ENCODE measurements at places on chromosomes 4 and X.

- no peak for DNase-seq
Measured at GRCh38 chr4:140837736-140838135, 81.6 kb upstream of the TBC1D9 start.

GRCh38 chrX:23832721-23833120, 49.7 kb downstream of the SAT1 start:
- no peak for DNase-seq

- DNase-seq: no peak
Measured at GRCh38 chrX:17703201-17703600, 34.1 kb upstream of the SCML1 start.

DNA sequence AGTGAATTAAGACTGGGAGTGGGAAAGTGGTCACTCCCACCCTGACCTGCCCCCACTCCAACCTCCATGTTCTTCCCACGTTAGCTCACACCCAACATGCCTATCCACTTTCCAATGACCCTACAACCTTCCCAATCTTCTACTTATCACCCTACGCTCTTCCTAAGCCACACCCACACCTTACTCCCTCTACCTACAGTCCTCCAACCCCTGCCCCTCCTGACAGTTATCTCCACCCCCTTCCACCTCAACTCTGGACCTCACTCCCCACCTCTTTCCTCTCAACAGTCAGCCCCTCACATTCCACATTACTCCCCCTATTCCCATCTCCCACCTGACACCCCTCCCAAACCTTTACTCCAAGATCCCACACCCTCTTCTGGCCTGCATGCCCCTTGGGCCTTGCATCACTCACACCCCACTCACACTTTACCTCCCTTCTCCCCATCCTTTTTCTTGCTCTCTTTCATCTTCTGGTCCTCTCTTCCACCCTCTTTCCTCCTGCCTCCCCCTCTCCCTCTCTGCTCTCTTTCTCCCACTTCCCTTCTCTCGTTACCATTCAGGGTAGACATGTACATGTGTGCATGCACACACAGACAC, 6.9 kb downstream of the NALF2 start:
- DNase-seq: no peak

DNA sequence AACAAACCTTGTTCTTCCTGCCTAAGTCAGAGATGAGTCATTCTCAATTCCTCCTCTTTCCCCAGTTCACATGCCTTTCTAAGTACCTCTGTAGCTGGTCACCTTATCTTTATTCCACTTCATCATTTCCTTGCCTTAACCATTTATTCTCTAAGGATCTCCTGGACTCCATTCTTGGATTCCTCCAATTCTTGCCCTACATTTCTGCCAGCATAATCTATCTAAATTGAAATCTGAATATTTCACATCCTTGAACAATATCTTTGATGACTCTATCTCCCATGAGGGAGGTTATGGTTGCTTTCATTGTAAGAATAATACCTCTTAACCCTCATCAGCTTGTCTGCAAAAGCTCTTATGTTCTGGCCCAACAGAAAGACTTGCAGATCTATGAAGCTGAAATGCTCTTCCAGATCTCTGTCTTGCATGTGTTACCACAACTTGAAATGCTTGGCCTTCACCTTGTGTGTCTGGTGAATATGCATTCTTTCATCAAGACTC, 28.6 kb upstream of the PDE5A start:
- no peak for DNase-seq

DNA sequence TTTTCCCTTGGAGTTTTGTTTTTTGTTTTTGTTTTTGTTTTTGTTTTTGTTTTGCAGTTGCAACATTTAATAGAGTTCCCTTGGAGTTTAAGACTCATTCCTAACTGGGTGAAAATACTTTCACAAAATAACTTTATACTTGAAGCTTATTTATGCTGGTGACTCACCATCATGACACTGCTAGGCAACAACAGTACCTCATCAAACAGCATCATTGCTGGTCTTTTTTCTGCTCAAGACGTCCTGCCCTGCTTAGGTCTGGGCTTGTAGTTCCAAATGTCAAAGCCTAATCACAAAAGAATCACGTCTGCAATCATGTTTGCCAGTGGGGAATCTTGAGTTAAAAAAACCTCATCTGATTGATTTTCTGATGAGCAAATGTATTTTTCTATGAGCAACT, 105.7 kb upstream of the PRPS2 start:
- DNase-seq: no peak

DNA sequence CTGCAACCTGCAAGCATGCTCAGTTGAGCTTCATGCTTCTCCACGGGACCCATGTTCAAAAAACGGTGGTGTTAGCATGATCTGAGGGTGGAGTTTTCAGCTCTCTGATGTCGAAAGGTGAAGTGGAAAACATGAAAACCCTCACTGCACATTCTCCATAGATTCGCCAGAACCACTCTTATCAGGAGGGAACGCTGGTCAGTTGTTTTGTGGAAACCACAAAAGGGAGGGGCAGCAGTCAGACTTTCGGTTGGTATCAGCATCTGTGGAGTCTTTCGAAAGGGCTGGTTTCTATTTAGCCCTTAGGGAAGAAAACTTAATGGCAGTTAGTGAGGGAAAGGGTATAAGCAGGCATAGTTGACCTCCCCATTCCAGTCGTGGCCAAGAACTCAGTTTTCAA, 12.6 kb downstream of the PPA2 start:
- DNase-seq: no peak

DNA sequence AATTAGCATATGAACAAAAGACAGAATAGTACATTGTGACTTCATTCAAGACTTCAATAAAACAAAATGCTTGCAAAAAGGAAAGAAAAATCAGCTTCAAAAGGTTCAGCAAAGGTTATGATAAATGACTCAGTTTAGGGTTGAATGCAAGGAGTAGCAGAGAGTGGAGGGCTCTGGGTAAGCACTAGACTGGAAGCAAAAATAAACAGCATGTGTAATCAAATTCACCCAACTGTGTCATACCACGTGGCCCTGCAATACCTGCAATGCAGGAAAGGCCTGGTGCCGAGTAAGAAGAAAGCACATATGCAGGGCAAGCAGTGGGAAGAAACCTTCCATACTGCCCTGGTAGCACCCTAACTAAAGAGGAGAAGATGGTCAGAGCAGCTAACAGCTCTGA, 88.7 kb downstream of the ATP11C start:
- DNase-seq: no peak

DNA sequence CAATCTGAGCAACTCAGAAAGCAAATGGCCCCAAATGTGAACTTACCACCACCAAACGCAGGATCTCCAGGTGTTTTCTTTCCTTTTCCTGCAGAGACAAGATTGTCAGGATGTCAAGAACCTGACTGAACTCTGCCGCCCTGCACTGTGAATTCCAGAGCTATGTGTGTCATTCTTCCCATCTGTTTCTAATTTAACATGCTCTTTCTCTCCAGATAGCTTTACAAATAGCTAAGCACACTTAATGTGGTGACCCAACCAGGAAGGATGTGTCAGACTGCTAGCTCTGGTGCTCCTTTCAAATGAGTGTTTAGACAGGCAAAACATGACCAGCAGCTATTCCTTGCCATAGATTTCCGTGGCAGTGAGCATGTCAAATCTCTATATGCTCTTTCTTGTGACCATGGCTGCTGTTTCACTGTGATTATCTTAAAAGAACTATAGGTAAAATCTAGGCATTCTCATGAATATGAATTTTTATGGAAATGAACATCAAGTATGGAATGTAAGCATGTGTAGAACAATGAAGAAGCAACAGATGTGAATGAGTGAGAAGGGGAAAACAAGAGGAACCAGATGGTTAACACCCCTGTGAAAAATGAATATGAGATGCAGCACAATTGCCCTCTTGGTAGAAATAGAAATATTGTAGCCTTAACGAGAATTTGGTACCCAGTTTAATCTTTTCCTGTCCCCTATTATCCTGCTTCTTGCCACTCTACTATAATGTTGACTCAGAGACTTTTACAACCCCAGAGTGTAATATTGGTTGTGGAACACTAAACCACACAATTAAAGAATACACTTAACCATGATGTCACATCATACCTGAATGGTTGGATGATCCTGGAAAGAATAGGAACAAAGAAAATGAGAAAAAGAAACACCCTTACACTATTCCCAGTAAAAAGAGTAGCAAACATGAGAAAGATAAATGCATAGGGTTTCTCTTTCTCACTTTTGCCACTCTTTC, 247.8 kb upstream of the DKK2 start:
- DNase-seq: no peak

DNA sequence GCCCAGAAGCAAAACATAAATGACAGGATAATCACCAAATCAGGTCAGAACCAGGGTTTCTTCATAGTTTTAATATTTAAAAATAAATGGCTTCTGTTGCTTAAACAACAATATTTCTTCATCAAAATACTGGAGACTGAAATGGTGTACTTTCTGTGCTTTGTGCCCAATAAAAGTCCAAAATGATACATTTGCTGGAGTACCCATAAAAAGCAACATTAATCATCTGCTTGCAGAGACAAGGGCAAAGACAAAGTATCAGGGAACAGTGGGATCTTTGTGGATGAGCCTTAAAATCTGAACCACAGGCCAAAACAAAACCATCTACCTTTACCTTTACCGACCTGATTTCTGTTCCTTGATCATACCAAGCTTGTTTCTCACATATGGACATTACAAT, 683.9 kb upstream of the ATOH1 start:
- DNase-seq: no peak

- no peak for DNase-seq
Measured at GRCh38 chr4:6359536-6360308, 90.1 kb downstream of the WFS1 start.

DNA sequence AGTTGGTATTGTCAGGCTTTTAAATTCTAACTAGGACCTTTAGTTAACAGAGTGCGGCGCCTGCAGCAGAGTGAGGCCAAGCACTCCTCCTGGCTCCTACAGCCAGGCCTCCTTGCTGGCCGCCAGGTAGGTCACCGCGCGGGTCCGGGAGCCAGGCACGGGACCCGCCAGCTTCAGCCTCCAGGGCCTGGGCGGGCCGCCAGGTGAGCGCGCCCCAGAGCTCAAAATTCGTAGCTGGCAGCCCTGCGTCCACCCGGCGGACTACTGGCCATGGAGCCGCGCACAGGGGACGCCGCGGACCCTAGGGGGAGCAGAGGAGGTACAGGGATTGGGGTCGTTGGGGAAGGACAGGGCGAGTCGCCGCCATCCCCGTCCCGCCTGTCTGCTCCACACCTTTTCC, at the start of gene MAGIX:
TSS of gene MAGIX (plus strand) at position 139 of the 400 bp plus-strand sequence. CDS start at position 271, 132 bp downstream.
- DNase-seq: no peak

DNA sequence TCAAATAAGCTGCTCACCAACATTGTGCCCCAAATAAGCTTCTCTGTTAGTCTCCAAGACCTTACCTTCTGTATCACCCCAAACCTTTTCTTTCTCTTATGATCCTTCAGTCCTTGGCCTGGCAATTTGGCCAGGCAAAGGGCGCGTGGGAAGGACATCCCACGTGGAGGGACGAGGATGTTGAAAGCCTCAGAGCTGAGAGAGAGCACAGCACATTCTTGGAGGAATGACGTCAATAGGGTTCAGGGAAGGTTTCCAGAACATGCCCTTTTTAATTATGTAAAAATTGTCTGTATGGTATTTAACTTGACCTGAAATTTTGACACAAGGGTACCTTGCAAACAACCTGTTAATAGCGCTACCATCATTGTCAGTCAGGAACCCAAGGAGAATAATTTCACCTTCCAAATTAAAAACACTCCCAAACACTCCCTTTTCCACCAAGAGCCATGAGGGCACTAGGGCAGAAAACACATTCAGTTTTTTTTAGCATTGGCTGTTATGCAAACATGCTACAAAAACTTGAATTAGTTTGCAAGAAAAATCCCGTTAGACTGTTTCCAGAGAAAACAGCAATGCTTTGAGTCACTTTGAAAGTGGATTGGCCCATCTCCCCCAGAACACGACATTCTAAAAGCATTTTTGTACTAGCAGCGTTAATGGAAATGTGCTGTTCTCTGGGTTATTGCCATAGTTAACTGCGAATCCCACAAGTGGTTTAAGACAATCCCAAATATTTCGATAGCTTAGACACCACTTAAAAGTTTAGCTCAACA, 183.2 kb upstream of the PUDP start:
- no peak for DNase-seq

GRCh38 chr4:187732524-187732923, 263.0 kb upstream of the ZFP42 start:
- no peak for DNase-seq

- no peak for DNase-seq
Measured at GRCh38 chr4:80903020-80903419, 127.5 kb upstream of the BMP3 start.

- DNase-seq: no peak
Measured at GRCh38 chr4:109957227-109957626, 44.5 kb downstream of the EGF start.

DNA sequence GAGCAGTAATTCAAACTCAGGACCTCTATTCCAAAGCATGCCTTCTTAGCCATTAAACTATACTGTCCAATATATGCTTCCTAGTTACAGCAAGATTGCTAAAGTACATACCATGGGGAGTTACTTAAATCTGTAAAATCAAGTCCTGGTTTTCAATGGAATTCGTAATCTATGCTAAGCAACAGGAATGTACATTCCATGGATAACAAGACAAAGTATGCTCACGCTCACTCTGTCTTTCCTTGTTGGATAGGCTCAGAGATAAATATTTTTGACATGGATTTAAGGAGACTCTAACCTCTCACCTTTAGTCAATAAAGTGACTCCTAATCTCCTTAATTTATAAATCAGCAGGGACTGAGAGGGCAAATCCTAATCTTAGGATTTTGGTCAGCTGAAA, 47.3 kb upstream of the STK26 start:
- no peak for DNase-seq

DNA sequence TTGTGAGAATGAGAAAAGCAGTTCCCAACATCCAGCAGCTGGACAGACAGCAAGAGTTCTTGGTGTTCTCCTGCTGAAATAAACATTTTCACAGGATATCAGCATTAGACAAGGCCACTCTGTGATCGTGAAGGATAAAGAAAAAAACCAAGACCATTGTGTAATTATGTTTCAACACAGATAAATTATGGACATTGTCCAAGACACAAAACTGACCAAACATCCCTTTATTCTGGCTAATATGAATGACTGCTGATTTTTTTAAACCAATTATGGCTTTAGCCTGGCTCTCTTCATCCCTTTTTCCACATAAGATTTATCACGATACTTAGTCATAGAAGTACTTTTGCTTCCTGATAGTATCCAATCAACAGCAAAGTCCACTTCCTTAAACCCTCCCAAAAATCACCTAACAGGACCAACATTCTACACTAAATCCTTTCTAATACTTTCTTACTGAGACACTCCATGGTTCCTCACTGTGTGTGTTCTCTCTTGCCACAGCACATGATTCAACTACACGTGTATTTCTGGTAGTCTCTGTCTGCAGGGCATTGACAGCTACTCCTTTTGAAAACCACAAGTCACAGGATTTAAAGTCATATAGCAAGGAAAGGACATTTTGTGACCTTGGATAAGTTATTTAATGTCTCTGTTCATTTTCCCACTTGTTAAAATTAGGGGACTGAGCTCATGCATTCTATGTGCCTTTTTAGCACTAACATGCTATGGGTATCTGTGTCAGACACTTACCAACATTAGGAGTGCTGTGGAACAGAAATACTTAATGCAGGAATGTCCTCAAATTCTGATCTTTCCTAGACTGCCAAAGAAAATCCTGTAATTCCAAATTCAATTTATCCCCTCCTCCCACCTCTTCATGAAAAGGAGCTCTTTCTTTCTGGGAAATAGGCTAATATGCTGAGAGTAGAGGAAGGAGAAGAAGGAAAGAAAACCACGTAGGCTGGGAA, 137.2 kb upstream of the PGRMC2 start:
- no peak for DNase-seq

All from dorsolateral prefrontal cortex (tissue), 122 donors.